ENCODE measurements at places on chromosomes 1 and 21.

- DNase-seq, result no peak
These were observed 46.0 kb downstream of the COL24A1 start for GRCh38 chr1:86110451-86111129.

DNA sequence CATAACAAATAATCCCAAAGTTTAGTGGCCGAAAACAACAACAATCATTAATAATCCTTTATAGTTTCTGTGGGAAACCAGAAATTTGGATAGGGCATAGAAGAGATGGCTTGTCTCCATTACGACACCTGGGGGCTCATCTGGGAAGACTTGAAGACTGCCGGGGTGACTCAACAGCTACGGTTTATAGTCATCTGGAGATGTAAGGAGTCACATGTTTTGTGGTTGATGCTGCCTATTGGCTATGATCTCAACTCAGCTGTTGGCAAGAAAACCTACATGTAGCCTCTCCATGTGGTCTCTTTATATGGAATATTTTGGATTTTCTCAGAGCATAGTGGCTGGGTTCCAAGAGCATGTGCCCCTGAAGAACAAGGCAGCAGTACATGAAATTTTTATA, 29.3 kb upstream of the TSPAN2 start:
- no peak for DNase-seq

DNA sequence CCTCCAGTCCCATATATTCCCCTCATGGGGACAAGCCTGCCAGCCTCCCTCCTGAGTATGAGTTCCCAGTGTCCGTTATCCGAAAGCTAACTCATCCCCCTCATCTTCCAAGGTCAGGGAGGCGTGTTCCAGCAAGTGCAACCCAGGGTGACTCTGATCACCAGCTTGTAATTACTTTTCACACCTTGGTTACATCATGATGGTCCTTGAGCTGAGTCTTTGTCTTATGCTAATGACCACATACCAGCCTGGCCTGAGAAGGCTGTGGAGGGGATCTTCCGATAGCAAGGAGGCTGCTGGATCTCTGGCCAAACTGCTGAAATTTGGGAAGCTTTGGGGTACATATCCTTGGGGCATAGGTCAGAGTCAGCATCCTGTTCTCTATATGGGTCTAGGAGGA, 99.6 kb downstream of the DDX20 start:
- no peak for DNase-seq

DNA sequence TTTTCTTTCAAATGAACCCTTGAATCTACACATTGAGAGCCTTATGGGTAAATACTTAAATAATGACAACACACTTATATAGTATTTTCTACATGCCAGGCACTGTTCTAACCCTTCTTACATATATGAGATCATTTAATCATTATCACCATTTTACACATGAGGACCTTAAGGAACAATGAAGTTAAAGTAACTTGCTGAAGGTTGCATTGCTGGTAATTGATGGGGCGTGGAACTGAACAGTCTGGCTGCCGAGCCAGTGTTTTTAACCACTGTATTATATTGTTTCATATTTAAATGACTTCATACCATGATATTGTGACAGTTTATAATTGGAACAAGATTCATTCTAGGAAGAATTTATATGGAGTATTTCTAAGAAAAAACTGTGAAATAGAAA, 111.9 kb upstream of the TENT5C start:
- DNase-seq, result no peak

GRCh38 chr1:179917601-179918429, 35.7 kb downstream of the TOR1AIP1 start:
- no peak for DNase-seq

GRCh38 chr1:169563019-169563615, 23.2 kb downstream of the F5 start:
- DNase-seq, result no peak

DNA sequence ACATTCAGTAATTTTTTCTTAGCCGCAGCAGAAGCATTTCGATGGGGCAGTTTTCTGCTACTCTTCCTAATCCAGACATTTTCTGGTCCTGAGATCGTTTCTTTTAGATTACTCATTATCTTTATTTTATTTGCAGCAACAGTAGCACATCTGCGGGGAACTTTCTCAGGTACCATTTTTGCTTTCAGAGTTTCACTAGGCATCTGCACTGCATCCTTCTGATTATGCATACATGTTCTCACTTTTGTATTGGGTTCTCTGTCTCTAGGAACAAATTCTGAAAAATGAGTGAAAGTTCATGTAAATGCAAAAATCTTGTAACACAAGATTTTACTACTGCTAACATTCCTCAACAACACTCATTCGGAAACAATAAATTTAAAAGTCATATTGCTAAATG, 3.9 kb upstream of the PSMG1 start:
- DNase-seq, result no peak

DNA sequence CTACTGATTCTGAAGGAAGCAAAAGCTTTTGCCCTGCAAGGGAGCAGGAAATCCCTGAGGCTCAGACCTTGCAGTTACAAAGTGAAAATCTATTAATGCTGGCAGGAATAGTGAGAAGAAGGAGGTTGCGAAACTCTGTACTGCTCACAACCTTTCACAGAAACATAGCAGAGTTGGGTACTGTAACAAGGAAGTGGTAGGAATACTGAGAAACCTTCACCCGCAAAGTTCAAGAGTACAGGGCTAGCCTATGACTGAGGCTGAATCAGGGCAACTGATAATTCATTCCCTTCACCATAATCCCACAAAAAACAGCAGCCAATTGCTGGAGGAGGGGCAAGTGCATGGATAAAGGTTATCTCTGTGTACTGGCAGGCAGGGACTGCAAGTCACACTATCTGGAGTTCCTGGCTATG, 23.9 kb upstream of the KCTD3 start:
- no peak for DNase-seq

- DNase-seq, result no peak
These were observed 193.4 kb downstream of the ATG4C start for GRCh38 chr1:62977366-62977765.

DNA sequence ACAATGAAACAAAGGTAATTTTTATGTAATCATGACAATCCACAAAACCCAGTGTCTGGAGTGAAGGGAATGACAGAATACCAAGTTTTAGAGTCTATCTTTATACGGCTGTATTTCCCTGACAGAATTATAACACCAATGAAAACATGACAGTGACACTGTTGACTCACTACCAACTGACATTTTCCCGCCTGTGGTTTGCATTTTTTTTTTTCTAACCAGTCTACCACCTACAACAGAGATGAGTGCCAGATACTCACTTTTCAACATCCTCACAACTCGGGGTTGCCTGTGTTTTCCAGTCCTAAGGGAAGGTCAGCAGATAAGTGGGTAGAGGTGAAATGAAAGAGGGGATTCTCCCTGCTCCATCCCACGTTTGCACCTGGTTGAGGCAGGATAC, 118.9 kb downstream of the KCNJ6 start:
- DNase-seq, result no peak

- no peak for DNase-seq
These were observed 51.2 kb downstream of the POFUT2 start for GRCh38 chr21:45236481-45236880.

DNA sequence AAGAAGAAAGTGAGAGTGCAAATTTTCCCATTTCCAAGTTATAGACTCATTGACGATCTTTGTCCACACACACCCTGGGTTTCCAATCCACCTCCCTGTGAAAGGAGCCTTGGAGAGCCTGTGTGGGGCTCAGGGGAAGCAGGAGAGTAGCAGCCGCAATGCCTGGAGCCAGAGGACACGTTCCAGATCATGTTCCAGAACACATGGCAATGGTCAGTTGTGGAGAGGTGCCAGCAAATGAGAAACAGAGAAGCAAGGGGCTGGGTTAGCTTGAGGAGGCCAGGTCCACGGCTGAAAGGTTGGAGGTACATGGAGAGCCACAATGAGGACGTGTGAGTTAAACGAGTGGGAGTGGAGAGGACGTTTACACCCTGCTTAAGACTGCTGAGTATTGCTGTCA, 33.0 kb upstream of the SIPA1L2 start:
- DNase-seq, result no peak

DNA sequence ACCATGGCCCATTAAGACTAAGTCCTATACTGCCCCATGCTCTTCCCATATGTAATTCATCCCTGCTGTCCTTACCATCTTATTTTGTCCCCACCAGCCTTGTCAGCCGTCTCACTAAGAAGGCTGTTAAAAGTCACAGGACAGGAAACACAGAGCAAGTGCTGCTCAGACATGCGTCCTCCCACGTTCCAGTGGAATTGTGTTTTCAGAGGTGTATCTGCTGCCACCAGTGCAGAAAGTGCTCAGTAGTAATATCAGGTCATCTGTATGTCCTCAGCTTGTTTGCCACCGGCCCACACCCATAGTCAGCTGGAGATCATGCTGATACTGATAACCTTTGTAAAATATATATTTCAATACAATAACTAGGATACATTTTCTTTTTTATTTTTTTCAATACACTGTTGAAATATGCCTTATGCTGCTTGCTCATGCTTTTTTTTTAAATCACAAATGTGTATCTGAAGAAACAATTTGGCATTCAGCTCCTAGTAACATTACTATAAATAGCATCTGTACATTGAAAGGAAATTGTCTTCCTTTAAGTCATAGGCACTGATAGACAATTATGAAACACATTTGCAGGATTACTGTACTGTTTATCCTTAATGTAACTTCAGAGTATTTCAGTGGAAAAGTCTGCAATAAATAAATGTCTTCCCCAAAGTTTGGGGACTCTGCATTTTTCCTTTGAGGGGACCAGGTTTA, 156.9 kb downstream of the EDEM3 start:
- no peak for DNase-seq

- peak; percentile 33 for DNase-seq
These were observed 50.8 kb downstream of the HS2ST1 start for GRCh38 chr1:86965012-86965826.

DNA sequence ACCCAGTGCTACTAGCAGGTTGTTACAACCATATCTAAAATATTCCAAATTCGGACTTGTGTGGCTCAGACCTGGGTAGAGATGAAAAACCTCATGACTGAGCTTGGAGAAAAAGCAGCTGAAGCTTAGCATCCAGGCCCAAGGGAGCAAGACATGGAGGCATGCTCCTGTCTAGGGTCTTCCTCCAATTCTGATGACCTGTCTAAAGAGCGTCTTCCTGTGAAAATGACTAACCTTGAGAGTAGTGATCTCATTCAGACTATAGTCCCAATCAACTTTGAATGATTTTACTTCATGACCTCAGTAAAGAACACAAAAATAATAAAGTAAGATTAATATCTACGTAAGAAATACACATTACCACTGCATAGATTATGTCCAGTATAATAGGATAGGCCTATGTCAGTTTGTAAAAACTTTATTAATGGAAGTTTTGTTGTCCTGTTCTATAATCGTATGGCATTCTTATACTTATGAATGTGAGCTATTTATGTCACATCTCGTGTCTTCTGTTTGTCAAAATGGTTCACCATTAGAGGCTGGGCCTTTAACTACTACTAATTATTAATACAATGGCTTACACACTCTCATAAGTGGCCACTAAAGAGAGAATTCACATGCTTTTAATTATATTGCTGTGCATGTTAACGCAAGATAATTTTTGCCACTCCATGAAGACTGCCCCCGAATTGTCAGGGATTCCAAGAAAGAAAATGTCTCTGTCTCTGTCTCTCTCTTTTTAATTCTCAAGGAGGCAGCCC, 201.3 kb downstream of the NCAM2 start:
- DNase-seq, result no peak

- no peak for DNase-seq
These were observed 463 bp upstream of the PRRC2C start for GRCh38 chr1:171484760-171485374.

DNA sequence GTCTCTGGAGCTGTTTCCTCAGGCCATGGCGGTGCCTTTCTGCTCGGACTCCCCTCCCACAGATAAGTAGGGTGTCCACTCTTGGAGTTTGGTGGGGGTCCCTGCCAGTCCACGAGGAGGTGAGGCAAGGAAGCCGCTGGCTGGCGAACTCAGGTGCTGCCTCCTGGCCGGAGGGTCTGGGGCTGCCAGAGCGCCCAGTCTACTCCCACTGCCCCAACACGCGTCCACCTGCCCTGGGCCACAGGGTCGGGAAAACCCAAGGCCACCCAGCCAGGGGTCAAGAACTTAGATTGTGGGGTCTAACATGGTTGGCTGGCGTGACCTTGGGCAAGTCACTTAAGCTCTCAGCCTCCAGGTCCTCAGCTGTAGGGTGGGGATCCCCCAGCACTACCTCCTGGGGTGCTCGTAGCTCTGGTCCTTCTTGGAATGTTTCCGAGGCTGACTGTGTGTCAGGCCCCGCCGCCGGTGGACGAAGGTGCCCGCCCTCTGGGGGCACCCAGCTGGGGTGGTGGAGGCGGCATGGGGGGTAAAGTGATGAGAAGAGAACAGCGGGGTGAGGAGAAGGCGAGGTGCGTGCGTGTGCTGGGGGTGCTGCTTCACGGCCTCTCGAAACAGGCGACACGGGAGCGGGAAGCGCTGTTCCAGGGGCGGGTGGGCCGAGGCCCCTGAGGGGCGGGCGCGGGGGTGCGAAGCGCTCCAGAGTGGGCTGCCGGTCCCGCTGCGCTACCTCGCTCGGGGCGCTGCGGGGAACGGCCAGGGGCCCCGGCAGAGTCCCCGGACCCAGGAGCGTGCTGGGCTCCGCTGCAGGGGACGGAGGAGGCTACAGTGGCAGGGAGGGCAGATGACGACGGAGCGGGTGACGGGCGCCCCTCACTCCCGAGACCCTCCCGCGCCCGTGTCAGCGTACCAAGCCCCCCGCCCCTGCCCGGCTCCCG, 1.2 kb downstream of the SH2D5 start:
- no peak for DNase-seq

DNA sequence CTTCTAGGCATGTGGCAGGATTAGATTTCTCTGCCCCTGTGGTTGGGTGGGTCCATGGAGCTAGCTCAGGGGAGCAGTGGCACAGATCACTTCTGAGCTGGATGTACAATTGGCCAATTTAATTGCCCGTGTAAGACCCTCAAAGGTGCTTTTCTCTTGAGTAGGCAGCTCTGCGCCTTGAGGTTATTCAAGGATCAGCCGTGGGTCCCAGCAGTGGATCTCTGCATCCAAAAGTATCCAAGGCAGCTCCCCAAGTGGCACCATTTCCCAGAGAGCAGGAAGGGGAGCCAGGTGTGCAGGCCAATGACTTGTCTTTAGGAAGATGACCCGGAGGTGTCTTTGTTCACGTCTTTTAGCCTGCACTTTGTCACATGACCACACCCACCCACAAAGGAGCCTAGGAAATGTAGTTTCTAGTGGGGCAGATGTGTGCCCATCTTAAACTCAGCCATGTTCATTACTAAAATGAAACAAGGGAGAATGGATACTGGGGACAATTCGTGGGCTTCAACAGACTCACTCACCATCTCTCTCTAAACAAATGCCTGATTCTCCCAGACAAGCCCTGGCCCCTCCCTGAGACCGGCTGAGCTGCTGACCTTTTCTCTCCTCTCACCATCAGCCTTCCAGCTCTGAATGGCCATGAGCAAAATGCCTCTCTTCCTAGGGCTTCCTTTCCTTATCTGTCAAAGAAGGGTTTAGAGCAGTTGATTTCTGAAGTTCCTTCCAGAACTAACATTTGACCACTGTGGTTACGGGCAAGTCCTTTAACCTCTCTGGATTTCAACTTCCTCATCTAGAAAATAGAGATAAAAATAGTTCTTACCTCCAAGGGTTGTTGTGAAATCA, 41.4 kb upstream of the TENT5C start:
- DNase-seq, result no peak

Measured in astrocyte of the cerebellum (primary cell).